Motor neuron (in vitro differentiated cells): ENCODE measurements at places on chromosomes 7 and 10. TPM values are rescaled to one million over a fixed set of nuclear protein-coding genes. Genes with fewer than 3 reads are reported as not detected.

Gene PVRIG
- total RNA-seq, result 6.2 TPM in 1 of 2 replicates, not detected in the other

GRCh38 chr7:103396471-103396870 lies 49.0 kb downstream of the PSMC2 start:
- no peak for ATAC-seq

- no peak for ATAC-seq
These were observed 212.7 kb upstream of the PHYHIPL start for GRCh38 chr10:58963723-58964124.

- ATAC-seq, result no peak
These were observed 143.7 kb downstream of the CREB5 start for GRCh38 chr7:28556025-28556424.

- ATAC-seq, result no peak
These were observed 65.3 kb upstream of the SLF2 start for GRCh38 chr10:100847440-100847839.

- no peak for ATAC-seq
These were observed 2.7 kb downstream of the ASAH2 start for GRCh38 chr10:50248598-50248997.

DNA sequence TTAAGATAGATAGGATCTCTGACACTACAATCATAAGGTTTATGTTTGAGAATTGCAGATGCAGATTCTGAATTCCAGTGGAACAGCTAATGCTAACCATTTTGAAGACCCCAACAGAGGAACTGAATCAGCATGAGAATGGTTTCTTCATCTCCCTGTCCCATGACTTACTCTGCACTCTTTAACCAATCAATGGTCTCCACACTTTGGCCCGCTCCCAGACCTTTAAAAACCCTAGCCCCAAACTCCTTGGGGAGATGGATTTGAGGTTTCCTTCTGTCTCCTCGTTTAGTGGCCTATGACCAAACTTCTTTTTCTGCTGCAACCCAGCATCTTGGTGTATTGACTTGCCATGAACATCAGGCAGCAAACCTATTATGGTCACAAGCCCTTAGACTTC lies 804.9 kb downstream of the LRMDA start:
- ATAC-seq, result no peak

Gene HOXA10
- total RNA-seq, result 0.05 TPM in 1 of 2 replicates, not detected in the other
